ENCODE measurements at places on chromosomes 2 and 18.
A peak's percentile ranks its signal among the peaks of the same experiment; 100 is the strongest.

DNA sequence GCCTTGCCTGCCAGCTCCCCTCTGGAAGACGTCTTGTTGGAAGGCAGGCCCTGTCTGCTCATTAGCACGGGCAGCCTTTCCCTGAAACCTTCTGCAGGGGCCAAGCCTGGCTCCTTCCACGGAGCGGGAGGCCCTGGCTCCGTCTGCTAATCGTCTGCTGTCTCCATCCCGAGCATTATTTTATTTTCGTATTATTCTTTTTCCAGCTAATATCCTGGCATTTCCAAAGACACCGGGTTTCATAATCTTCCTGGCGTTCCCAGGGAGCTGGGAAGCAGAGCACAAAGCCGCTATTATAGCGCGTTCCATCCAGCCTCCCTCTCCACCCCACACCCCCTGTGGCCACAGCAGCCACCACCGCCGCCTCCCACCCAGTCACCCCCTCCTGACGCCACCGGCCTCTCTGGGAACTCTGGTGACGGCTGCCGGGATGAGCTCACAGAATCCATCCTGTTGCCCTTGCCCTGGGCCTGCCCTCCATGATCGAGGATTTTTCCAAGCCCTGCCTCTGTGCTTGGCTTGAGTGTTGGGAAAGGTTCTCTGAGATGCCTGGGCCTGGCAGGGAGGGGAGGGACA, 125.5 kb downstream of the DYSF start:
- no peak for DNase-seq

DNA sequence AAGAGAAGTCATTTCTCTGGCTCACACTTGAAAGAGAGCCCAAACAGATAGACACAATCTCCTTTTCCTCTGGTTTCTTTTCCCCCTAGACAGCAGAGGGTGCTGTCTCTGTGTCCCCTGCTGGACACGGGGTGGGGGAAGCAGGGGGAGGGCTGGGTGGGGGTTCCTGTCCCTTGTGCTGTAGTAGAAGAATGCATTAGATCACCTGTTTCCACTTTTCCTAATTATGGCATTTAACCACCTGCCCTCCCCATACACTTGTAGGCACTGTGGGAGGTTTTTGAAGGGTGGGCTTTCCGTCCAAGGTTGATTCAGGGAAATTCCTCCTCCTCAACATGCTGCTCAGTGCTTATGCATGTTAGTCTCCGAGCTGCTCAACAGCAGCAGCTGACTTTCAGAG, 206.2 kb upstream of the EPAS1 start:
- no peak for DNase-seq

DNA sequence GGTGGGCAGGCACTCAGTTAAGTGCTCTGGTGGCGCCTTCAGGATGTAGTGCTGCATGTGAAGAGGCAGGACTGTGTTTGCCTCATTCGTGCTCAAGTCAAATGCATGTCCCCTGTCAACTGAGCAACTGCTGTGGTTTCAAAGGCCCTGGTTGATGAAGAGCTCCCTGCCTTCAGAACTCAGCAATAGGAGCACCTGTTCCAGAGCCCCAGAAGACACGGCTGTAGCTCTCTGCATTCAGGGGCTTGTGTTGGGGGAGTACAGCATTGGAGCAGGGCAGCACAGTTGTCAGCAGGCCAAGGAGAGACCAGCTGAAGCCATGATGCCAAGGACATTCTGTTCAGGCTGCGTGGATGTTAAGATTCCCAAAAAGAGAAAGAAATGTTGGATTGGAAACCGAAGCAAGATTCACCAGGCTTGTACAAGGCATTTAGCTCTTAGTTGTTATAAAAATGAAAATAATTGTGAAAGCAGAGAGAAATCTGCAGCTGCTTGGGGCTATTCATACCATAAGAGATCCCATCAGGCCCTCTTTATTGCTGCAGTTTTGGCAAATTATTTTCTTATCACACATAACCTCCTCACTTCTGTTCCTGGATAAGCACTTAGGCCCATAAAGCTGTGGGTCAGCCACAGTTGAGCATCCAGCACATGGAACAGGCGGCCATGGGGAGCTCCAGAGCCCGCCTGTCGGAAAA, 252.4 kb upstream of the ZNF521 start:
- DNase-seq = no peak

GRCh38 chr2:23655934-23656596, 270.9 kb downstream of the ATAD2B start:
- no peak for DNase-seq

- DNase-seq = no peak
Observed at GRCh38 chr2:71807581-71808451, 339.8 kb downstream of the CYP26B1 start.

DNA sequence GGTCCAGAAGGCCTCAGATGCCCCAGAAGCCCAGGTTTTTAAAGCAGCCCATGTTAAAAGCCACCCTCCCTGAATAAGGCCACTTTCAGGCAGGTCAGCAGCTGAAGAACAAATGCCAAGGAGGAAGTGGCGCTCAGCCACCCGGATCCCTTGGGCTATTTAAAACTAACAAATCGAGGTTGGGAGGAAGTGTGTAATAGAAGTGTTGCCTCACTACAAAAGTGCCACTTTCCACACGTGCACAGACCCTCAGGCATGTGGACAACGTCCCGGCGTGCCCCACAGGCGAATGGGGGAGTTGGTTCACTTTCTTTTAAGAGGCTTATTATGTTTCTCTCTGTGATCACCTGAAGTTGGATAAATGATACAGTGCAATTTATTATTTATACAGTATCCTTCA, 173.8 kb upstream of the SALL3 start:
- DNase-seq = no peak

GRCh38 chr2:44723921-44724320, 217.6 kb upstream of the SIX3 start:
- no peak for DNase-seq

GRCh38 chr2:12606472-12607000, 110.2 kb upstream of the TRIB2 start:
- no peak for DNase-seq

DNA sequence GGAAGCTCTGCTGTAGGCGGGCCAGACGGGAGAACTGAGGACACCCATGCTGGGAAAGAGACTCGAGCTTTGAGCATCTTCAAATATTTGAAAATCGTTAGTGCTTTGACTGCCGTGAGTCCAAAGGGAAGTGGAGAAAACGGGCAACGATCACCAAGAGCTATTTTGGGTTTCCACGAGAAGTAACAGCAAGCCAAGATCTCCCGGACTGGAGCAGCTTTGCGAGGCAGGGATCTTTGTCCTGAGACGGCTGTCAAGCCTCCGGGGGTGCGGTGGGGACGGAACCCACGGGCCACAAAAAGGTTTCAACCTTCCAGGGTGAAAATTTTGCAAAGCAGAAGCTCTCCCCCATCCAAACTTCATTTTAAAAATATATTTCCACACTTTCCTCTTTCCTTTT, 195.8 kb downstream of the NDUFA10 start:
- DNase-seq = no peak

DNA sequence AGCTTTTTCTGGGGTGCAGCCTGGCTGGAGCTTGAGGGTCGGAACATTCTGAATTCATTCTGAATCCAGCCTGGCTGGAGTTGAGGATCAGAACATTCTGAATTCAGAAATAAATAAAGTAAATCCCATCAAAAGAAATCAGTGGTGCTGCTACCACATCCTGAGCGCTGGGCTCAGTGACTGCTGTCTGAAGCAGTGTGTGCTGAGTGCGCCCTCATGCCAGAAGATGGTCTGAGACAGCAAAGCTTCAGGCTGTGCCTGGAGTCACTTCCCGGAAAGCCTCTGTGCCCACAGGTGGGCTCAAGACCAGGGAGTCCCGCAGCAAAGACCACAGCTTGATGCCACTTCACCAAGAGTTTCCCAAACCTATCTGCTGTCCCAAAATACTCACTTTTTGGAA, 187.9 kb downstream of the VAPA start:
- no peak for DNase-seq

DNA sequence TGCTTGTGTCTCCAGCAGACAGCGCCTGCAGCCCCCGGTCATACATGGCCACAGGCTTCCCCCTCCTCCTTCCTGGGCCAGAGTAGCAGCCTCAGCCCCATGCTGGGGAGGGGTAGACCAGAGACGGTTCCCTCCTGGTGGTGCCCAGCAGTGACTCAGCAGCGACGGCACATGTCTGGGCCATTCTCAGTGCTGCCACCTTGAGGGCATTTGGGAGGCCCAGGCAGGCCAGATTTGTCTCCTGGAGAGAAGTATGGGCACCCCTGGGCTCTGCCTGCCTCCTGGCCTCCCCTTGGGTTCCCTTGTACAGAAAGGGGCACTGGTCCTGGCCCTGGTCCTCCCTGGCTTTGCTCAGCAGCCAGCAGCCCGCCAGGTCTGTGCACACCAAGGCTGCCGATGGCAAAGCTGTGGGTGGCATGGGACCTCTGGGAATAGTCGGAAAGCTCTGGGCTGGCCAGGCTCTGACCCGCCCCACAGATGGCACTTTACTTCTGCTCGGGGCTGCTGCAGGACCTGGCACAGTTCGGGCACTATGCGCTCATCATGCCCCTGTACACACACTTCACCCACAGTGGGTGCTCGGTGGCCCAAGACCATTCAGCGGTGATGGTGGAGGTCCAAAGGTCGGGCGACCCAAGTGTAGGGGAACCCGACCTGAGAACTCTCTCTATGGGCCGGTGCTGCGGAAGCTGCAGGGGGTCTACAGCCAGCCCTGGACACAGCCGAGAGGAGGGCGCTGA, 11.4 kb upstream of the ALPI start:
- peak; percentile 82 for DNase-seq

GRCh38 chr2:31275976-31276375, 42.0 kb downstream of the EHD3 start:
- DNase-seq = no peak

DNA sequence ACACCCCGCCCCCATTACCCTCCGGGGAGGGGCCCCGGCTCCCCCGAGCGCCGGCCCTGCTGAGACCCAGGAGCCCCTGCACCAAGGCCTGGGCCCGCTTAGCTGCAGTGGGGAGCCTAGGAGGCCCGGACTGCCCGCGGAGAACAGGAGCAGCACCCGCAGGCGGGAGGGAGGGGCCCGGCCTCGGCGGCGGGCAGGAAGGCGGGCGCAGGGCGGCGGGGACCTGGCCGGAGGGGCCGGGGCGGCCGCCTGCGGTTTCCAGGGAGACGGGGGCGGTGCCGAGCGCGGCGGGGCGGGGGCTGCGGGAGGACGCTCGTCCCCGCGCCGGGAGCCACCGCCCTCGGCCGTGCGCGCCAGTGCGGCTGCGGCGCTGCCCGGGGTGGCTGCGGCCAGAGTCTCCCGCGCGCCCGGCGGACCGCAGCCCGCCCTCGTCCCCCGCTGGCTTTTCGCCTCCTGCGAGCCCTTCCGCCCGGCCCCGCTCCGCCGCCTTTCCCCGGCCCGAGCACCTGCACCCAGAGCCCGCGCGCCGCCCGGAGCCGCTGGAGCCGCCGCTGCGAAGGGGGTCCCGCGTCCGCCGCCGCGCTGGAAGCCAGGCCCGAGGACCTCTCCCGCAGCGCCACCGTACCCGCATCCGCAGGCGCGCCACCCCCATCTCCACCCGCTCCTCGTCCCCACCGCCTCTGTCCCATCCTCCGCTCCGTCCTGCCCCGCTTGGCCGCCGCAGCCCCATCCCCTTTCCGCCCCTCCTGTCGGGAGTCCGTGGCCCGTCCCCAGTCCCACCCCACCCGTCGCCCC, 17.2 kb downstream of the GPC1 start:
- no peak for DNase-seq

DNA sequence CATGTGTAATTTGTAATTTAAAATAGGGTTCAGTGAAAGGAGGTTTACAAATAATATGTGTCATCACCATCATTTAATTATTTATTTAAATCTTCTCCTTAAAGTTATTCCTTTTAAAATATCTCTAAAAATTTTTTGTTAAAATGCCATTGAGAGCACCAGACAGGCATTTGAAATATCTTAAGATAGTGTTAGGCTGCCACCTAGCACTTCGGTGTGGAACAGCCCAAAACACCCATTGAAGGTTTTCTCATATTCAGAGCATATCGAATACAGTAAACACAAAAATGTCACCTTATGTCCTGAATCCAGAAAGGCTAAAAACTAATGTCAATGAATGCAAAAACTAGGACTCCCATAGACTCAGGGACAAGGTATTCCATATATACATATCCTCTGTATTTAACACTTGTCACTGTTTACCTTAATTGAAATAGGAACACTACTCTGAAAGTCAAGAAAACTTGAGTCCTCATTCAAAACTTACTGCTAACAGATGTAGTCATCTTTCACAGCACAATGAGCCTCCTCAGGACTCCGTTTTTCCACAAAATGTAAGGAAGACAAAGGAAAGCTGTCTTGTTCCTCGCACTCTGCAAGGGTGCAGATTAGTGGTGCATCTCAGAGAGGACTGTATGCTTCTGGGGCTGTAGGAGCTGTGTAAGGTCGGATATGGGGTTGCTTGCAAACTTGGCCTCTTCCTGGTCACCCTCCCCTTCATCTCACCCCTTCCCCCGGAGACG, 329.5 kb downstream of the PAX3 start:
- no peak for DNase-seq

- DNase-seq = no peak
Observed at GRCh38 chr18:21218862-21219261, 23.2 kb upstream of the GREB1L start.
